Activated CD4-positive, alpha-beta memory T cell treated with anti-CD3 and anti-CD28 coated beads for 36 hours (primary cell): ENCODE measurements at places on chromosomes 3 and 15. TPM values are rescaled to one million over a fixed set of nuclear protein-coding genes. Genes with fewer than 3 reads are reported as not detected.

GRCh38 chr15:92809880-92810361 lies 90.2 kb upstream of the CHD2 start:
- peak; percentile 58 for DNase-seq
- peak overlapping the region; percentile 99 for H3K27ac ChIP-seq
- no peaks in the 10 kb centered on the region for H3K27me3 ChIP-seq
- peaks cover 44% of the 10 kb centered on the region for H3K4me1 ChIP-seq
- peaks cover 4% of the 10 kb centered on the region for H3K36me3 ChIP-seq

Gene TRAIP
- total RNA-seq: 25.3 TPM

Gene STX19
- not detected for total RNA-seq

GRCh38 chr15:65066001-65066634 lies 1.7 kb downstream of the RASL12 start:
- no peak for DNase-seq
- peaks cover 4% of the 10 kb centered on the region for H3K4me1 ChIP-seq
- H3K27ac ChIP-seq: no peak overlapping the region
- peaks cover 26% of the 10 kb centered on the region for H3K27me3 ChIP-seq
- no peaks in the 10 kb centered on the region for H3K36me3 ChIP-seq

DNA sequence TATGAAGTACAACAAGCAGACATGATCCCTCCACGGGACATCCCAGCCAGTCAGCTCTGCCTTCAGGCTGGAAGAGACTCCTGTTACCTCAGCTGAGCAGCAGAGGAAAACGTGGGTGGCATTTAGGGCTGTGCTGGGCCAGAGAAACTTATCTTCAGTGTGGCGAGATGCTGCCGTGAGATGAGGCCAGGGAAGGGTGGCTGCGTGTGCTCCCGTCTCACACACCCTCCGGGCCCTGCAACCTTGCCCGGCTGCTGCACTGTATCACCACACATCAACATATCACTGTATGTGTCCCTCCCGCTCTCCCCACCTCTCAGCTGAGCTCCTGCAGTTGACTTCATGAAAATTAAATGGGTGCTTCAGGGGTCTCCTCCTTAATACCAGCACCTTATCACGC lies 23.4 kb downstream of the BMF start:
- H3K4me3 ChIP-seq: no peak overlapping the region
- no peaks in the 10 kb centered on the region for H3K36me3 ChIP-seq
- peaks cover 41% of the 10 kb centered on the region for H3K27me3 ChIP-seq

Gene ZNF501
- total RNA-seq: 2.6 TPM

GRCh38 chr15:68285259-68285980 lies 7.9 kb downstream of the FEM1B start:
- H3K27me3 ChIP-seq: no peaks in the 10 kb centered on the region
- peaks cover 67% of the 10 kb centered on the region for H3K4me1 ChIP-seq
- no peak overlapping the region for H3K27ac ChIP-seq
- no peak overlapping the region for H3K4me3 ChIP-seq
- H3K36me3 ChIP-seq: peaks cover 39% of the 10 kb centered on the region

DNA sequence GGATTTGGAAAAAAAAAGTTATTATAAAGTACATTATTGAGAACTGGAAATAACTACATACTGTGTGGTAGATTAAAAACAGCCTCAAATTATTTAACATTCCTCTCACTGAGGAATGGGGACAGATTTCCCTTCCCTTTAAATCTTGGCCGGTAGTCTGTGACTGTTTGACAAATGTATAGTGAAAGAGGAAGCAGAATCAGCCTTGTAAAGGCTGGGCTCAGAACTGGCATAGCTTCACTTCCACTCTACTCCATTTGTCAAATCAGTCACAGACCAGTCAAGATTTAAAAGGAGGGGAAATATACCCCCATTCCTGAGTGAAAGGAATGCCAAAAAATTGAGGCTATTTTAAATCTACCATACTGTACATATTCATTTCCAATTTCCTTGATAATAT lies 18.2 kb upstream of the B4GALT4 start:
- H3K4me1 ChIP-seq: no peaks in the 10 kb centered on the region
- H3K36me3 ChIP-seq: no peaks in the 10 kb centered on the region
- H3K27me3 ChIP-seq: no peaks in the 10 kb centered on the region
- DNase-seq: no peak
- no peak overlapping the region for H3K27ac ChIP-seq
- H3K4me3 ChIP-seq: no peak overlapping the region

Gene ATP13A5
- not detected for total RNA-seq

DNA sequence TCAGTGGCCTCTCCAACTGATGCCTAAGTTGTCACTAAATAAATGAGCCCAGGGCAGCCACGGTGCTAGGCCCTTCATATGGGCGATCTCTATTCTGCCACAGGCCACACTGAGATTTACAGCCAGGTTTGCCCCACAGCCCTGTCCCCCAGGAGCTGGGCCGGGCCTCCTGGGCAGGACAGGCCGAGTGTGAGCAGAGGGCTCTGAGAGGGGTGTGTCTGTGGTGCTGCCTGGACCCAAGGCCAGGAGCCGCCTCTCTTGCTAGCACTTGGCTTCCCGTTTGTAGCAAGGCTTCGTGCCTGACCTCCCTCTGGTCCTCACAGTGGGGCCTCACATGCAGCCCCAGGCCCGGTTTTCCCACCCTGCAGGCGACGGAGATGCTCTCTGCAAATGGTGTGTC lies 67.1 kb upstream of the SEC22A start:
- DNase-seq: no peak
- H3K4me3 ChIP-seq: no peak overlapping the region
- no peaks in the 10 kb centered on the region for H3K27me3 ChIP-seq
- H3K4me1 ChIP-seq: no peaks in the 10 kb centered on the region
